Left forelimb (tissue), 1 donor: ENCODE measurements at places on chromosomes 2 and 18.

- DNase-seq = no peak
Observed at GRCh38 chr2:53407363-53408080, 360.1 kb upstream of the CHAC2 start.

DNA sequence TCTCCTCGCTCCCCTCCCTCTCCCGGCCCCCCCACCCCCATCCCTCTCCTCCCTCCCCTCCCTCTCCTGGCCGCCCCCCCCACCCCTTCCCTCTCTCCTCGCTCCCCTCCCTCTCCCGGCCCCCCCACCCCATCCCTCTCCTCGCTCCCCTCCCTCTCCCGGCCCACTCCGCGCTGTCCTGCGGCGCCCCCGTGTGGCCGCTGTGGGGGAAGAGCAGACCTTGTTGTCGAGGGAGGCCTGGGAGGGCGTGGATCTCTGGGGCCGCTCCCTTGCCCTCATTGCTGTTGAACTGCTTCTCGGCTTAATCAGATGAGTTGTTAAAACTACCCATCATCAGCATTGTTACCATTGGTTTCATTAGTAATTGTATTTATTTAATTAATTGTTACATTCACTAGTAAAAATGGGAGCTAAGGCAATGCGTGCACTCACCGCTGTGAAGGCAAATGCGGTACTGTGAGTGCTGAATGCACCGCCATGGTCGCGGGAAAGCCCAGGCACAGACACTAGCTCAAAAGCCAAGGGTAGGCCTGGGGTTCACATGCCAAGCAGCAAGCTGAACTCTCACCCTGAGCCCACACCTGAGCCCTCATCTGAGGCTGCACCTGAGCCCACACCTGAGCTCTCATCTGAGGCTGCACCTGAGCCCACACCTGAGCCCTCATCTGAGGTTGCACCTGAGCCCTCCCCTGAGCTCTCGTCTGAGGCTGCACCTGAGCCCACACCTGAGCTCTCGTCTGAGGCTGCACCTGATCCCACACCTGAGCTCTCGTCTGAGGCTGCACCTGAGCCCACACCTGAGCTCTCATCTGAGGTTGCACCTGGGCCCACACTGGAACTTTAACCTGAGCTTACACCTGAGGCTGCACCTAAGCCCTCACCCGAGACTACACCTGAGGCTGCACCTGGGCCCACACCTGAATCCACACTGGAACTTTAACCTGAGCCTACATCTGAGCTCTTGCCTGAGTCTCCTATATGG, 8.8 kb downstream of the RTP5 start:
- DNase-seq = no peak

- no peak for DNase-seq
Observed at GRCh38 chr2:159572459-159572858, 43.9 kb downstream of the BAZ2B start.

DNA sequence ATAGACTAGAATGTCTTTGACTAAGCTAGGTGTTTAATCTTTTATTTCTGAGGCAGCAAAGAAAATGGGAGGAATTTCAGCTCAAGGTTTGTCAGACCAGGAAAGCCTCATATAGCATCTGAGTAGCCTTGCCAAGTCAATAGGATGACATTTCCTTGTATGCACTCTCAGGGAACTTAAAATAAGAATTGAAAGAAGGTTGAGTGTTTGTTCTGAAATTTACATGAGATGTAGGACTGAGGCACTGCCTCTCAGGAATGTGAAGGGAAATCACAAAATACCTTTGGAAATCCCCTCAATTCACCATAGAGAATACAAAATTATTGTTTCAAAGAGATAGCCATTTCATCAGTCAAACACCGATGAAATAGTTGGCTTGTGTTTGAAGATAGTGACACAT, 392.0 kb upstream of the NRP2 start:
- no peak for DNase-seq

- DNase-seq = no peak
Observed at GRCh38 chr18:58609536-58609993, 19.3 kb downstream of the ALPK2 start.

- no peak for DNase-seq
Observed at GRCh38 chr2:105761931-105762515, 17.3 kb downstream of the NCK2 start.

DNA sequence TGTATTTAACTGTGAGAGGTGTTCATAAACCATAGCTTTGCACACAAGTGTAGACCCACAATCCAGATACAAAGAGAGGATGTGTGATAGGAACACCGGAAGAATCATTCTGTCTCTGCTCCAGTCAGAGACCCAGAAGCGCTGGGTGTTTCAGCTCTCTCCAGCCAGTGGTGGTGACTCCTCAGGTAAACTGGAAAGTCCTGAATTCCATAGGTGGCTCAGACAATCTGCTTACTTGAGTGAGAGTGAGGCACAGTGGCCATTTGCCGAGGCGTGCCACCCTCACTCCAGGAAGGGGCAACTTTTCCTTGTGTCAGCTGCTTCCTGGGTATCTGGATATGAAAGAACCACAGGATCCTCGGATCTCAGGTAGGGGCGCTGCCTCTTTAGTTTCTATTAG, 171.5 kb downstream of the KCNS3 start:
- DNase-seq = no peak

- no peak for DNase-seq
Observed at GRCh38 chr2:218811382-218811781, 20.2 kb downstream of the PRKAG3 start.

- DNase-seq = no peak
Observed at GRCh38 chr2:172261292-172261691, 158.6 kb upstream of the DLX2 start.

DNA sequence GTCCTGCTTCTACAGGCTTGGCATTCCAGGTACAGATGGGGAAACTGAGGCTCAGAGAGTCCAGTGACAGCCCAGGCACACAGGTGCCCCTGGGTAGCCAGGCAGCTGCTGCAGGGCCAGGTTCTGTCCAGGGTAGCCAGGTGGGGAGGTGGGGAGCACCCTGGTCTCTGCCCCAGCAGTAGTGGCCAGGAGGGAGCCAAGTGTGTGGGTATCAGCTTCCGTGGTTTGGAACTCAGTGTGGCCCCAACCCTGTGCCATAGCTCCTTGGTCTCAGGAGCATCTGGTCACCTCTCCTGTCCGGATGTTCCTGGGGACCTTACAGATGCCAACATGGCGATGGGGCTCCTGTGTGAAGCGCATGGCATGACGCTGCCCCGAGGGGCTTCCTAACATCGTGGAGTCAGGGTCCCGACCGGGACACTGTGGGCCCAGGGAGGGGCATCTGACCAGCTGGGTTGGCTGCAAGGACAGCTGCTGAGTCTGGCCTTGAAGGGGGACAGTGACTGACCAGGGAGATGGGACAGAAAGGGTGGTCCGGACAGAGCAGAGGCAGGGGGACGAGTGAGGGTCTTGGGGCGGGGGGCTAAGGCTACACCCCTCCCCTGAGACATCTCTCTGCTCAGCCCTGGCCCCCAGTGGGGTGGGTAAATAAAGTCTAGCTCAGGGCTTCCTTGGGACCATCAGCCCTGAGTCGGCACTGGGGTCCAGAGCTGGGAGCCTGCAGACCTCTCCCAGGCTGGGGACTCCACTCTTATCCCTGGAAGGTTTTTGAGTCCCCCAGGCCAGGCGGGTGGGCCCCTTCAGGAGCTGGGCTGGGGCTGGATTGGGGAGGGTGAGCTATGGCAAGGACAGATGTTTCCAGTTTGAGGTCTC, 76.0 kb upstream of the SMAD7 start:
- no peak for DNase-seq

DNA sequence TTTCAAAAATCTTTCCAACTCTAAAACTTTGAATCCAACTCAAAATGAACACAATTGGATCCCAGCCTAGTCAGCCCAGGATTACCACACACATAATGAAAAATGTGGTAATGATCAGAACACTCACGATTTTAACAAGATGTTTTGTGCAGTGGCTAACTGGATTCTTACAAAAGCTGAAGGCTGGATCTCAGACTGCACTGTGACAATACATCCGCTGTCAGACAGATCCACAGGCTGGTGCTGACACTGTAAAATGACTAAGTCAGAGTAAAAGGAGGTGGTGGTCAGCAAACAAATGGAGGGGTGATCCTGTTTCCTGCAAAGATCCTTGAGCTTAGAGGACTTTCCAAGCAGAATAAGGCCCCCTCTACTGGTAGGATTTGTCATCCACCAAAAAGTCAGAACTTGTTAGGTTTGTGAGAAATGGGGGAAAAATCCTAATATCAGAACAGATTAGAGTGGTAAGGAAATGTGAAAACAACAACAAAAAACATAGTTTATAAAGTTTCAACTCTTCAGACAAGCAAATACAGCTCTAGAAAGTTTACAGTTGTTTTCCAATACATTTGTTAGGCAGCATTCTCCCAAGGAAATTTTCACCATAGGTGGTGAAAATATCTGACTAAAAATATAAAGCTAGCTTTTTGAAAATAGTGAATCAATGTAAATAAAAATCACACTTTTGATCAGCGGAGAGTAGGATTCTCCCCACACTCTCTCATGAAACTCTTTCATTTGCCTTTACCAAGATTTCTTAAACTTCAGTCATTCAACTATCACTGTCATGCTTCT, 211.9 kb downstream of the AGPS start:
- DNase-seq = peak; percentile 79

- DNase-seq = no peak
Observed at GRCh38 chr18:68462766-68463165, 252.1 kb downstream of the TMX3 start.

DNA sequence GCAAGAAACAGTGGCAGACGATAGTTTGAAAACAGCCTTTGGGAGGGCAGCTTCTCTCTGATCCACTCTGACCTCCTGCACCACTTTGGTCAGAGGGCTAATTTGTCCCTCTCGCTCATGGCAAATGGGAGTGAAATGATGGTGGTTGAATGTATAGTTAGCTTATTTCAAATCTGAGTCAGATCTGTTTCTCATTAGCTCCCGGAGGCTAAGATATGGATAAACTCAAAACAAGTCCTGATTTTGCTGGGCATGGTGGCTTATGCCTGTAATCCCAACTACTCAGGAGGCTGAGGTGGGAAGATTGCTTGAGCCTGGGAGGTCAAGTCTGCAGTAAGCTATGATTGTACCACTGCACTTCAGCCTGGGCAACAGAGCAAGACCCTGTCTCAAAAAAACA, 145.0 kb downstream of the ALK start:
- no peak for DNase-seq

GRCh38 chr2:96839875-96840850, 3.7 kb downstream of the ANKRD23 start:
- DNase-seq = no peak

DNA sequence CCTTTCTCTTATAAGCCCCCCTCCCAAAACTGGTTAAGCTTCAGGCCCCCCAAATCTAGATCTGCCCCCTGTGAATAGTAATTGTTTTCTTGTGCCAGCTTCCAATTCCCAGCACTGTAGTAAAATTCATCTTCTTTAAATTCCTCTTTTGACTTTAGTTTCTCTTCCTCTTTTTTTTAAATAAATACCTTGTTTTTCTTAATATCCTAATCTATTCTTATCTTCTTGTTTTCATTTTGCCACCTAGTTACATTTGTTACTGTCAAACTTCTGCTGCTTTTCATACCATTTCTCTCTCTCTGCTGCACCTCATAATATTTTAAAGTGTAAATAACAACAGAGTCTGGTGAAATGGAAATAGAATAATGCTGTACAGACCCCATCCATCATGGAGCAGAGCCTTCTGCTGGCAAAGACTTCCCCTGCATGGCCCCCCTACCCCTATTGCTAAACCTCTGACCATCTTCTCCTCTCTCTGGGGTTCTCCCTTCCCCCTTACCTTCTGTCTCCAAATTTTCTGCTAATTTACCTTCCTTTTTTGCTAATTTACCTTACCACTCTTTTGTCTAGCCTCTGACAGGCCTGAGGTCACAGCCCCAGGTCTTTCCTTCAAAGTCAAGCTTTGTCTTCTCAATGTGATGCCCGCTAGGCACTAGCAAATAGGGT, 94.9 kb upstream of the PAPOLG start:
- no peak for DNase-seq

- DNase-seq = no peak
Observed at GRCh38 chr2:20931346-20931745, 108.4 kb upstream of the LDAH start.

- DNase-seq = no peak
Observed at GRCh38 chr18:37403100-37403781, 162.4 kb downstream of the CELF4 start.

DNA sequence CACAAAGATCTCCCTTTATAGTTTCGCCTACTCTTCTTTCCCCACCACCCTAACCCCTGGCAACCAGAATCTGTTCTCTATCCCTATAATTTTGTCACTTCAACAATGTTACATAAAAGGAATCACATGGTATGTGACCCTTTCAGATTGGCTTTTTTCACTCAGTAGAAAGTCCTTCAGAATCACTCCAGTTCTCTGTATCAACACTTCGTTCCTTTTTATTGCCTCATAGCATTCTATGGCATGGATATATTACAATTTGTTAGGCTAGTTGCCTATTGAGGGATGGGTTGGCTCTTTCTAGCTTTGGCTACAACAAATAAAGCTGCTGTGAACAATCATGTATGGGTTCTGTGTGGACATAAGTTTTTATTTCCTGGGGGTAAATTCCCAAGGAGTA, 163.1 kb downstream of the RPIA start:
- DNase-seq = no peak

GRCh38 chr2:74849228-74849892, 15.4 kb downstream of the HK2 start:
- no peak for DNase-seq

GRCh38 chr2:232103140-232103737, 141.7 kb downstream of the DIS3L2 start:
- DNase-seq = no peak

DNA sequence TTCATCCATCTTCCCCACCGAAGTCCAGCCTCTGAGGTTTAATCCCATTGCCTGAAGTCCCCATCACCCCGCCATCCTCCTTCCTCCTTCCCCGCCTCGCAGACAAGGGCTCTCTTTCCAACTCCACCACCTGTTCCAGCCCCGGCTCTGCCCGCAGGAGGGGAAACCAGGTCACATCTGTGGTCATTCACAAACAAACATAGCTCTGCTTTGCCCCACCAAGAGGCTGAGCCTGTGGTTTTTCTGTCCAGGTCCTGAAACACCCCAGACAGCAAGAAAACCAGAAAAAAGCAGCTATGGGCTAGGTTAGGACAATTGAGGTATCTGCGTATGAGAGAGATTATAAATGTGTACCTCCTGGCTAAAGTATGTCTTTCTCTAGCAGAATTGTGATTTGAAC, 144.7 kb downstream of the GLI2 start:
- DNase-seq = no peak

DNA sequence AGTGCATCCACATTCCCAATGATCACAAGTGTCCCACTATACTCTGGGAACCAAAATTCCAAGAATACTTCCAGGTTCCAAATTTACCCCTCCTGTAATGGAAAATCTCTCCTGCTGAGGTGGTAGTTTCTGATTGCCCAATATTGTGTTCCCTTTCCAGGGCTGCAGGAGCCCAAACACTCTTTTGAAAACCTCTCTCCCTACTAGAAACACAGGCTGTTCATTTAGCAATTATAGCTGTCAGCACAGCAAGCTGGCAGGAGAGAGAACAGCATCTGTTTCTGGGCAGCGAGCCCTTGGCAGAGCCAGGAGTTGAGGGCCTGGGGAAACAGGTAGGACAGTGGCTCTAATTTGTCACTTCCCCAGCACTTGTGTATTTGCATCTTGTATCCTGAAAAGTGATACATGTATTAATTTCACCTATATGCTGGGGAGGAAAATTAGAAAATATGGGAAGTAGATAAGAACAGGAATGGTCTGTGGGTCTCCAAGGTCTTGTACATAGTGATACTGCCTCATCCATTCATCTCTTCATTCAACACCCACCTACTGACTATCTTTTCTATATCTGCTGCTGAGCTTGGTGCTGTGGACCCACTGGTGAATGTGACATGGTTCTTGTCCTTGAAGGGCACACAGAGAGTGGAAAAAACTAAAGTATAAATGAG, 16.9 kb upstream of the PAIP2B start:
- no peak for DNase-seq
